CD4-positive, CD25-positive, alpha-beta regulatory T cell (primary cell): ENCODE measurements at places on chromosomes 7 and 10. TPM values are rescaled to one million over a fixed set of nuclear protein-coding genes. Genes with fewer than 3 reads are reported as not detected.
A peak's percentile ranks its signal among the peaks of the same experiment; 100 is the strongest.

Gene STOX1
- 0.05 TPM for polyA plus RNA-seq

Gene WNT16
- polyA plus RNA-seq: not detected

Gene CEP55
- polyA plus RNA-seq: 5.0 TPM

DNA sequence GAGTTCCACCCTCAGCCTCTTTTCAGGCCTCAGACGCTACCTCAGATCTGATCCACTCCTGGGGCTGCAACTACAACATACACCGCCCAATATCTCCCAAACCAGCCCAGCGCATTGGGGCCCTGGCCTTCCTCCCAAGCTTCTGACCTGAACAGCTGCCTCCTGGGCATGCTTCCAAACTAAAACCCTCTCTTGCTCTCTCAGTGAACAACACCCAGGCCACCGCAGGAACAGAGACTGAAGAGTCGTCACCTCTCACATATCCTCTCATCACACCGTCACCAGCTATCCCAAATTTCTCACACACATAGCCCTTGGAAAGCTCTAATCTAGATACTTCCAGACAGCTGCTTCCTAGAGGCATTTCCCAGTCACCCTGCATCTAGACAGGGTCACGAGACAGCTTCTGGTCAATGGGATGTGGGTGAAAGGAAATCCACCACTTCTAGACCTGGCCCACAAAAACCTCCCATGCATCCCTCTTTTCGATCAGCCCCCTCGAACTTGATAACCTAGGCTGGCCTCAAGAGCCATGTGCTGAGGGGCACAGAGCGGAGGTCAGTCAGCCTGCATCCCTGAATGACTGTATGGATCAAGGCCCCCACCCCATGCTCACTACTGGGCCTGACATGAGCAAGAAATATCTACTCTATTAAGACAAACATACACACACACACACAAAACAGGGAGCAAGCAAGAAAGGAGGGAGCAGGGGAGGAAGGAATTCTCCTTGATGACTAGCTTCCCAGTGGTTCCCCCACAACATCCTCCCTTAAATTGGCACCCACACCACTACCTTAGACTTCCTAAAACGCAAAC, 1.8 kb downstream of the PARP12 start:
- DNase-seq: no peak
- peak overlapping the region; percentile 91 for H3K27ac ChIP-seq
- H3K27me3 ChIP-seq: no peaks in the 10 kb centered on the region
- peaks cover 52% of the 10 kb centered on the region for H3K4me1 ChIP-seq

GRCh38 chr10:57507788-57508187, 759.9 kb downstream of the IPMK start:
- no peak overlapping the region for H3K4me3 ChIP-seq
- no peak overlapping the region for H3K27ac ChIP-seq
- H3K4me1 ChIP-seq: no peaks in the 10 kb centered on the region
- no peaks in the 10 kb centered on the region for H3K36me3 ChIP-seq
